ENCODE measurements at places on chromosomes 6 and 20.

DNA sequence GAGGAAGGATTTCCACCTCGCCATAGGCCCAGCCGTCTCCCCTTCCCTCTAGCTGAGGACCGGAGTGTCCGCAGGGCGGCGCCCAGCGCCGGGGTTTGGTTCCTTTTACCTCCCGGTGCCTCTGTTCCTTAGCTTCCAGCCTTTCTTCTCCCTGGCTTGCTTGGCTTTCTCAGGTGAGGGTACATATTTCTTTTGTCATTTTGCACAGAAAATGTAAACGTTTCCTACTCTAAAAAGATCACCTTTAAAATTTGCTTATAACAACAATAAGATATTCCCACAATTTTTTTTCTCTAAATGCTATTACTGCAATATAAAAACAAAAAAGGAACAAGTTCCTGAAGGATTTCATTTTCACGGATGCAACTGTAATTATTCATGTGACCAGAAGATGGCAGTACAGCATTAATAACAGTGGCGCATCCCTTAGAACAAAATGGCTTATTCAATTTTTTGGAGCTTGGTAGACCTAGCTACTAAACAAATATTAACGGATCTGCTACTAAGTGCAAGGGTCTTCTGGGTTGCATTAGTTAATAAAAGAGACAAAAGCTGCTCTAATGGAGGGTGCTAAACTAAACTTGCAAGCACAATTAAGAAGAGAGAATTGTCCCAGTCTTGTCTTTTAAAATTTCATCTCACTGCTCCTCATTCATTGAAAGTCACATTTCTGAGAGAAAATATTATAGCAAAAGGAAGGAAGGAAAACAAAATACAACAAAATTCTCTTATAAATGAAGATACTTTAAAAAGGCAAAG, 172.9 kb downstream of the ADGRG6 start:
- peak; percentile 65 for DNase-seq

DNA sequence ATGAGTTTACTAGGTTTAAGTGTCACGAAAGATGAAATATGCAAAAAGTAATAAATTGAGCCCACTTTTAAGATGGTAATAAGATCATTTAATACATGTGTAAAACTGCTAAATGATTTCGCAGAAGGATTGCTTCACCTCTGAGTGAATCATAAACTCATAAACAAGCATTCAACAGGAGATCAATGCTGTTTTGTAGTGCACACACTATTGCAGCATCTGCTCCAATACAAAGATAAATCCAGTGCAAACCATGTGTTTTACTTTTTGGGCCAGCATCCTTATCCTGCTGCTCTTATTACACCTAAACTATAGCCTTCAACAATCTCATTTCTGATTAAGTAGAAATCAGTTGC, 400.1 kb downstream of the NKAIN2 start:
- DNase-seq: no peak

DNA sequence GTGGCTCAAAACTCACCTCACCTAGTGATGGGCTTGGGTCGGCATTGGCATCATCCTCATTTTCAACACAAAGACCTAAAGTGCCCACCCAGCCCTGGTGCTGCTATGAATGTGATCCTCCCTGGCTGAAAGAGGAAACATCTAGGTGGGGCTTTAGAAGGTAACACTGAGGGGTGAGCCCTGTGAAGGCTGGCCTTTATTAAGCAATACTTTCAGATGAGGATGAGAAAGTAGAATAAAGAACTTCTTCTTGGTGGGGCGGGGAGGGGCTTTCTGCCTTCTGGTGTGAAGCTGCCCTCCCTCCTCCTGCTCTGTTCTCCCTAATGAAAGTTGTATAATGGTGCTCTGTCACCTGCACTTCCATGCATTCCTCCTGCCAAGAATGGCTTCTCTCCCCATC, 133.0 kb upstream of the TRAF3IP2 start:
- no peak for DNase-seq

DNA sequence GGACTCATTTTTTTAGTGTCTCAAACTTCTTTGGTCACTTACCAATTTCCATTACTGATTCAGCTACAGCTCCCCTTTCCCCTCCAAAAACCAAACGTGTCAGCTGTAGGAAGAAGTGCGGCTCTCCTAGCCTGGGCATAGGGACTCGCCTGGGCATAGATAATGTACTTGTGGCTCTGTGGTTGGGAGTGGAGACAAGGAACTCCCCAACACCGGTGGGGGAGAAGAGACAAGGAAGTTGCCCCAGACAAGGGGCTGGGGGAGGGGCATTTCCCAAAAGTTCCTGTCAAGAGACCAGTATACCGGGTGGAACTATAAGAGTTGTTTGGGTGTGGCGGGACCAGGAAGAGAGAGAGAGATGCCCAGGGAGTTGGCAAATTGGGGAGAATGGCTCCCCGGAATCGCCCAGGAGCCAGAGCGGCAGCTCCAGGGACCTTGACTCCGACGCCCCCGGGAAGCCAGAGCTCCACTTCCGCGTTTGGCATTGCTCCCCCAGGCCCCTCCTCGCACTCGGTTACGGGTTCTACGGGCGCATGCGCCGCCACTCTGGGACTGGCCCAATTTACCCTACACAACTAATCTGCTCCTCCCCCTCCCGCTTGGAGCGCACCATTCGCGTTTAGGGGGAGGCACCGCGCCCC, 871 bp upstream of the ZFAND3 start:
- DNase-seq: peak; percentile 93

DNA sequence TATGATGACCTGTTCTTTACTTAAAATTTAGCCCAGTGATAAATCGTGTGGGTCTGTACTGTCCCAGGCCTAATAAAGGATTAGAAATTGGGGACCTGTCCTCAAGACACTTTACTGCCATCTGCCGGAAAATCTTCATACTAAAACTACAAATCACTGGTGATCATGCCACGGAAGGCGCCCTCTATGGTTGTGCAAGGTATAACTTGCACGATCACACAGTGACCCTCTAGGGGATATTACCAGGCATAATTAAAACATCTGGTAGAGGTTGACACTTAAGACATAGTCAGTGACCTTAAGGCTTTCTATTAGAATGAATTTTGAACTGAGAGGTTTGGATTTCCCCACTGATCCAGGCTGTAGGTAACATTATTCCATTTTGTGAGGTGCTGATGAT, 172.6 kb downstream of the BMP2 start:
- peak; percentile 0 for DNase-seq

GRCh38 chr20:43389839-43390626, 67.7 kb upstream of the SRSF6 start:
- no peak for DNase-seq

DNA sequence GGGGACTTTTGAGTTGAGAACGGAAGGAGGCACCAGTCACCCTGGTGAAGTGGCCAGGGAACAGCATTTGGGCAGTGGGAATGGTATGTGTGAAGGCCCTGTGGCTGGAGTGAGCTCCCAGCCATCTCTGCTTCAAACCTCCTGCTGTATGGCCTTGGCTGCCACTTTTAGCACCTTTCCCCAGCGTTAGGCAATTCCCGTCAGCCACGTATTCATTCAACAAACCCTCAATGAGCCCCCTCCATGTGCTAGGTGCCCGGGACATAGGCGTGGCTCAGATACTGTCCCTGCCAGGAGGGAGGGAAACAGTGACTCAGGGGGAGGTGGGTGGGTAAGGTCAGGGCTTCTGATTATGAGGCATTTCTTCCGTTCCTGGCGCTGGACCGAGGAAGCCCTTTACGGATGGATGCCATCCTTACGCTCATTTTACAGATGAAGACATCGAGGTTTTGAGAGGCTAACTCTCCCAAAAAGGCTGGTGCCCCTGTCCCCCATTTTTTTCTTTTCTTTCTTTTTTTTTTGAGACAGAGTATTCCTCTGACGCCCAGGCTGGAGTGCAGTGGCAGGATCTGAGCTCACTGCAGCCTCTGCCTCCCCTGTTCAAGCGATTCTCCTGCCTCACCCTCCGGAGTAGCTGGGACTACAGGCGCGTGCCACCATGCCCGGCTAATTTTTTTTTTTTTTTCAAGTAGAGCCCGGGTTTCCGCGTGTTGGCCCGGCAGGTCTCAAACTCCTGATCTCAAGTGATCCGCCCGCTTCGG, 37.5 kb downstream of the SRC start:
- DNase-seq: peak; percentile 10

GRCh38 chr6:6730831-6731230, 142.3 kb downstream of the LY86 start:
- peak; percentile 52 for DNase-seq

GRCh38 chr6:151514000-151514730, 20.3 kb downstream of the CCDC170 start:
- no peak for DNase-seq

DNA sequence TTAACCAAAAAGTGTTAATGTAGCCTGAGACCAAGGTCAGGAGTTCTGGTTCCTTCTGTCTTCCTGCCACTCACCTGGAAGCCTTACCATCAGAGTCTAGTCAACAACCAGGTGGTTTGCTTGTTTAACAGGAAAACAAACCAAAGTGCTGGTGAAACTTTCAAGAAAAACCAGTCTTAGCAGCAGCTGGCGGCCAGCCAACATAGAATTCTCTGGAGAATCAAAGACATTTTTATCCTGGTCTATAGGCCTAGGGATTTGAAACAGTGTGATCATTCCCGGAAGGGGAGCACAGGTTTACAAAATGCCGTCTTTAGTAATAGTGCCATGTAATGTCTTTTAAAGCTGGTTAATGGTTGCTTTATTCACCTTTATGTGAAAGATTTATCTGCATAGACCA, 146.6 kb upstream of the AKIRIN2 start:
- no peak for DNase-seq

DNA sequence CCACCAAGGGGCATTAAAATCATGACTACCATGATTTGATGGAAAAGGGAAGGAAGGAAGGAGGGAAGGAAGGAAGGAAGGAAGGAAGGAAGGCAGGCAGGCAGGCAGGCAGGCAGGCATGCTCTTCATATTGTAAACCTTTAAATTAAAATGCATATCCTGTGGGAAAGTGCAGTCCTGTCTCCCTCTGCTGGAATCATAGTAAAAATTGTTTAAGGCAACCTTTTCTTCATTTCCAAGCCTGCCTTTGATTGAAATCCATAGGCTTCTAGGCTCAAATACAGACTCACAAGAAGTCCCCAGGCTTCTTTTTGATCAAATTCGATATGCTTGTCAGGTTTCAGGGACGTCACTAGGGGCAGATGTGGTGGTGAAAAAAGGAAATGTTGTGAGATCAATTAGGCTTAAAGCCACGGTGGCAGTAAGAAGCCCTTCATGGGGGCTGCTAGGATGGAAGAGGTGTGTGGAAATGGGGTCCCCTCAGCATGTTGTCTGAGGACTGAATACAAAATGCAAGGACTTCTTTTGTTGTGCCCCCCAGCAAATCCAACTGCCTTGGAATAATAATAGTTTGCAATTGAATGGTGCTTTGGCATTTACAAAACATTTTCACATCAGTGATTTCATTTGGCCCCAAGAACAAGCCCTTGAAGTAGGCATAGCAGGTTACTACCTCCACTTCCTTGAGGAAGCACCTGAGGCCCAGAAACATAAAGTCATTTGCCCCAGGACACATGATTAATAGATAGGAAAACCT, 25.6 kb upstream of the GABRR1 start:
- peak; percentile 34 for DNase-seq

DNA sequence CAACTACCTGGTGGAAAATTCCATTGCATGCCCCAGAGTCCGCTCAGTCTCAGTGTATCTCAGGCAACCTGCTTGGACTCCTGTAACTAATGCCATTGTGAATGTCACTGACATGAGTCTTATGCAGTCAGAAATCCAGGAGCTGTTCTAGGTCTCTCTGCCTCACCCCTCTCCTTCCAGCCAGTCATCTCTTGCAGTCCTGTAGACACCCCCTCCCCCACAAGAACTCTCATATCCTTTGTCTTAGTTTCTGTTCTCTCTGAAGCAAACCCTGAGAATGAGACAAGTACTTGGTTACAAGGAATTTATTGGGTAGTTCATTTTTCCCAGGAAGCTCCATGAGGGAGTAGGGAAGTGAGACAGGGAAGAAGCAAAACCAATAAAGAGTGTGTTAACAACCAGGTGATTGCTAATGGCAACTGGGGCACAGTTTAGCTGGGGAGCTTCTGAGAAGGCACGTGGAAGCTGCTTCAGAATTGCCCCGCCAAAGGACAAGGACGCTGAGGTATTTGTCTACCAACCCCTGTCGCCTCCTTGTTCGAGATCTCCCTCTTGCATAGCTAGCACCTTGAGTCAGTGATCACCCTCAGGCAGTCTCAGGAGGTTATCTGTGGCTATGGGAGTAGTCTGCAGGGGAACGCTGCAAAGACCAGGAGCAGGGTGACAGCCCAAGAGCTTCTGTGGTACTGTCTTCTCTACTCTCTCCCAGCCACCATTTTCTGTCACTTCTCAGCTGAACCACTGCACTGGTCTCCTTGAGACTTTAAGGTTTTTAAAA, 911.4 kb upstream of the FLRT3 start:
- no peak for DNase-seq

DNA sequence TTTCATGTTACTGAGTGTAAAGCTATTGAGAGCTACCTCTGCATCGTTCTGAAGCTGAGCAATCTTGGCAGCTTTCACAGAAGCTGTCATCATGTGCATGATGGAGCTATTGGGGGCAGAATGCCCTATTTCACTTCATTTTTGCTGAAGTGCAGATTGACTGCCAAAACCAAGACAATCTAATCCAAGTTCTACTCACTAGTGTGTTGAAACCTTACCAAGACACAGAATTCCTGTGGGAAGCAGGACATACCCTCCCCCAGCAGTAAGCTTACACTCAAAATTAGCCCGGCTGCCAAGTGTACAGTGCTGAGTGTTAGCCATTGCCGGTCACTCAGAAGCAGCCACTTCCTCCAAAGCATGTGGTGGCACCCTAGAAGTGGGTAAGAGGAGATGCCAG, 177.3 kb upstream of the TENT5A start:
- DNase-seq: no peak

DNA sequence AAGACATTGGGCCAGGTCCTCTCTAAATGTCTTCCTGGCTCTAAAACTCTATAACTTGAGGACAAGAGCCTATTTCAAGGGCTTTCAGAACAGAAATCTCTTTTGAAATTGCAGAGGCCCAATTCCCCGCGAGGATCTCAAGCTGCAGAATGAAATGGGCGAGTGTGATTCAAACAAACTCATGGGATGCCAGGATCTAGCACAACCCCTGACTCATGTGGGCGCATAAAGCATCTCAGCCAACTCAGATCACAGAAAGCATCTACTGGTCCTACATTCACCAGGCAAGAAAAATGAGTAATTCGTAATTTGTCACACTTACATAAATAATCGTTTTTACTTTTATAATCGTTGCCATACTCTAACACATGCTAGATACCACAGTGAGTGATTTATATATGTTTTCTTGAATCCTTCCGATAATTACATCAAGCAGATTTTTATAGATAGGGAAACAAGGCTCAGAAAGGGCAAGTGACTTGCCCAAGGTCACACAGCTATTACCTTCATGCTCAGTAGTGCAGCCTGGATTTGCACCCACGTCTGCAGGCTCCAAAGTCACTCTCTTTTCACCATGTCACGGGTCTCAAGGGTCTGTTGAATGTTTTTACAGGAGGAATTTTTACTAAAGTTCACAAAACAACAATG, 26.2 kb downstream of the FOXF2 start:
- no peak for DNase-seq

GRCh38 chr6:114747995-114748625, 405.3 kb upstream of the HS3ST5 start:
- DNase-seq: peak; percentile 41

DNA sequence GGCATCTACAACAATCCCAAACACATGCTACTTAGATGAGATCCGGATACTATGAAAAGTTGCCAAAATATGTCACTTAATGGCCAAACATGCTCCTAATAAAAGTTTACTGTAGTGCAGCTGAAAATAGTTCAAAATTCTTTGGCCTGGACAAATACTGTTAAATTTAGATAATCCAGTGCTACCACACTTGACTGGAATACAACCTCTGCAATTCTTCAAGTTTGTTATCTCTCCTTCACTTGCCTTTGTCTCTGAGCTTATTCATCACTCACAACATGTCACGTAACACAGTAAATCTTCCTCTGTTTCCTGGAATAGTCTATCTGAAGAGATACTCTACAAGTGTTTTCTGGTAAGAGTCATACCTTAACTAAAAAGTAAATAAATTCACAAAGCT, 10.5 kb upstream of the PLN start:
- no peak for DNase-seq

All from dermis microvascular lymphatic vessel endothelial cell (primary cell).